ENCODE measurements at places on chromosomes 4 and X.

DNA sequence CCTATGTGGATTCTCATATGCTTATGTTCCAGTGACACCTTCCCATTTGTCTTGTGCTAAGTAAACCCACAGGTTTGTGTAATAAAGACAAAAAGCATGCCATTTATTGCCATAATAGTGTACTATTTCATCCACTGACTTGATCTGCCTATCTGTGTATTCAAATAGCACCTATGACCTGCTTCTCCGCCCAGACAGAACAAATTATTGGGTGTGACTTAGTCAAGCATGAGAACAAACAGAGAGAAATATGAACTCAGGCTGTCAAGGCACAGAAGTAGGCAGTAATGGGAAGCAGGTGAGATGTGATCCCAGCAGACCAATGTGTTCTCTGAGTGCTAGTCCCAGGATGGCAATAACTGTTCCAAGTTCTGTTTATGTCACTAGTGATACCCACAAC is 25.4 kb downstream of the ELOVL6 start:
- no peak for DNase-seq

DNA sequence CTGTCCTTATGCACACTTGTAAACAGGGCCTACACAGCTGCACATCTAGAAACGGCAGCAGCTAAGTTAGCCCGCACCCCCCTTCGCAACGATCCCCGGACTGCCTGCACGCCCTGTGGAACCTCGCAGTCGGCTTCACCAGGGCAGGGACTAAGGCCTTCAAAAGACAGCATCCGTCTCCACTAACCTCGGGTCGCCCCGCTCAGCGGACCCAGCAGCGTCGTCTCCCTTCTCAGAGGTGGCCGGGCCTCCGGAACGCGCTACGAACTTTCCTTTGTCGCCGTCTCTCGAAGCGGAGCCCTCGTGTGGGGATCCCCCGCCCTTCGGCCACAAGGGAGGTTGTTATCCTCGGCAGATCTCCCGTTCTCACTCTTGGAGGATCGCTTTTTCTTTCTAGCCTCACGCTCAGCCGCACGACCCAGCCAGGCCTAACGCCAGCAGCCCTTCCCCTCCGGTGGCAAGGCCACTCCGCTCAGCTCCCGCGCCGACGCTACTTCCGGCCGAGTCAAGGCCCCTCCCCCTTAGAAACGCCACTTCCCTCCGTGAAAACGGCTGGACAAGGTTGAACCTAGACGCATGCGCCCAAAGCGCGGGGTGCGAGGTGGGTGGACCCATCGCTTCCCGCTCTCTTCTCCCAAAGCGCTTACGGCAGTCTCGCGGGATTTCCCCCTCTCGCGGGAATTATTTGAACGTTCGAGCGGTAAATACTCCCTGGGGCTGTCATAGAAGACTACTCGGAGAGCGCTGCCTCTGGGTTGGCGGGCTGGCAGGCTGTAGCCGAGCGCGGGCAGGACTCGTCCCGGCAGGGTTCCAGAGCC is at the start of the genes DCAF16 and NCAPG:
Gene DCAF16, minus strand, starts transcription at position 498 of the 818 bp plus-strand sequence. CDS start 6,616 bp downstream, outside the sequence.
Gene NCAPG, plus strand, starts transcription at position 720 of the 818 bp plus-strand sequence. CDS start 99 bp downstream, outside the sequence.
- peak; percentile 100 for DNase-seq

DNA sequence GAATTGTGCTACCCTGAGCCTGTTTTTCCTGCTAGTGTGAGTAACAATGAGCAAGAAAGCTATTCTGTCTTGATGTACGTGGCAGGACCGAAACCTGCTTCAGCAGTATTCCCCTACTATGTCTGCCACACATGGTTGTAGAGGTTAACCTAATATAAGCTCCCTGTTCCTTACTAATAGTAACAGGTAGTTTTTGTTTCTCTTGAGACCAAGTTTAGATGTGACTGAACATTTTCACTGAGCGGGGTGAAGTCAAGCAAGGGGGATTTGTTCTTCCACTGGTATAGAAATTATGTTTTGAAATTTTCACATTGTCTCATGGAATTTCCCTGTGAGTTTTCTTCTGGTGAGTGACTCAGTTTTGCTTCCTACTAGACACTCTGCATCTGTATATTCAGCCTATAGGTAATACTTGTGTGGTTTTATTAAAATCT is 37.3 kb downstream of the RRAGB start:
- no peak for DNase-seq

DNA sequence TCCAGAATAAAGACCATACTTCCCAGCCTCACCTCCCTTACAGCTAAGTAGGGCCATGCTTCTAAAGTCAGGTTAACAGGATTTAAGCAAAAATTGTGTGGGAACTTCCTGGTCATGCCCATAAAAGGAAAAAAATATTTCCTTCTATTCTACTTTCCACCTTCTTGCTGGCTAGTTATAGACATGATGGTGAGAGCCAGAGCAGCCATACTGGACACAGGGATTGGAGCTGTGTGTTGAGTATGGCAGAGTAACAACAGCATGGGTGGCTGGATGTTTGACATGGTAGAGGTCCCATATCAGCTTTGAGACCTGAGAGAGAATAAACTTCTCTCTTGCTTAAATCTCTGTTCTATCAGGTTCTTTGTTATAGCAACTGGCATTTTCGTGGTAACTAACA is 15.1 kb upstream of the CBR4 start:
- no peak for DNase-seq

DNA sequence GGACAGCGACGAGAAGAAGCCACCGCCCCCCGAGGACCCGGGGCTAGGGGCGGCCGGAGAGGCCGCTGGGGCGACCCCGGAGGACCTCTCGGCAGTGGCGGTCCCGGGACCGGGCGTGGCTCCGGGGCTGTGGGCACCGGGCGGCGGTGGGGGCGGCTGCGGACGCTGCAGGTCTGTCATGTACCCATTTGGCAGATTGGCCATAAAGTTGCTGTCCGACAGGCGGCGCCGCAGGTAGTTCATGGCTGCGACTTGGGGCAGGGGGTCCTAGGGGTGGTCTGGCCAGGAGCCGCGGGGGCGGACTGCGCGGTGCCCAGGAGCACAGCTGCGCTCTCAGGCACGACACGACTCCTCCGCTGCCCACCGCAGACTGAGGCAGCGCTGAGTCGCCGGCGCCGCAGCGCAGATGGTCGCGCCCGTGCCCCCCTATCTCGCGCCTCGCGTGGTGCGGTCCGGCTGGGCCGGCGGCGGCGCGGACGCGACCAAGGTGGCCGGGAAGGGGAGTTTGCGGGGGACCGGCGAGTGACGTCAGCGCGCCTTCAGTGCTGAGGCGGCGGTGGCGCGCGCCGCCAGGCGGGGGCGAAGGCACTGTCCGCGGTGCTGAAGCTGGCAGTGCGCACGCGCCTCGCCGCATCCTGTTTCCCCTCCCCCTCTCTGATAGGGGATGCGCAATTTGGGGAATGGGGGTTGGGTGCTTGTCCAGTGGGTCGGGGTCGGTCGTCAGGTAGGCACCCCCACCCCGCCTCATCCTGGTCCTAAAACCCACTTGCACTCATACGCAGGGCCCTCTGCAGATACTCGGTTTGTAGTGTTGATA is at the start of gene SYN1:
Gene SYN1, minus strand, starts transcription at position 372 of the 817 bp plus-strand sequence. Its CDS starts 129 bp downstream, at position 243.
- DNase-seq: peak; percentile 52

All from activated CD8-positive, alpha-beta memory T cell treated with anti-CD3 and anti-CD28 coated beads for 4 hours (primary cell).